CD4-positive, alpha-beta T cell treated with Interleukin-15 for 4 hours (primary cell): ENCODE measurements at places on chromosomes 4 and X.

DNA sequence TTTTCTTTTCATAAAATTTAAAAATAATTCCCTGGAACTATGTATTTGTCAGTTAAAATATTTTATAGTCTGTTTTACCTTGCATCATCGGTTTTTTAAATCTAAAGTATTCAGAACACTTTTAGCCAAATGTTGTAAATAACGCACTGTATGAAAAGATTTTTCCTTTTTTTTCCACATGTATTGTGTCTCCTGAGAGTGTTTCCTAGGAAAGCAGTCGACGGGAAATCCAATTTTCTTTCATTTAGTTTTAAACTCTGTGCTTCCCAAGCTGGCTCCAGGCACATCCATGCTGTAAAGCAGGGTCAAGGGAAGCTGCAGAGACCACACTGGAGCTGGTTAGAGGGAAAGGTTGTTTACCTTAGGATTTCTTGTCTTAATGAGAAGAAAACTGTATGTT lies 1724.3 kb upstream of the TENM3 start:
- DNase-seq = no peak

DNA sequence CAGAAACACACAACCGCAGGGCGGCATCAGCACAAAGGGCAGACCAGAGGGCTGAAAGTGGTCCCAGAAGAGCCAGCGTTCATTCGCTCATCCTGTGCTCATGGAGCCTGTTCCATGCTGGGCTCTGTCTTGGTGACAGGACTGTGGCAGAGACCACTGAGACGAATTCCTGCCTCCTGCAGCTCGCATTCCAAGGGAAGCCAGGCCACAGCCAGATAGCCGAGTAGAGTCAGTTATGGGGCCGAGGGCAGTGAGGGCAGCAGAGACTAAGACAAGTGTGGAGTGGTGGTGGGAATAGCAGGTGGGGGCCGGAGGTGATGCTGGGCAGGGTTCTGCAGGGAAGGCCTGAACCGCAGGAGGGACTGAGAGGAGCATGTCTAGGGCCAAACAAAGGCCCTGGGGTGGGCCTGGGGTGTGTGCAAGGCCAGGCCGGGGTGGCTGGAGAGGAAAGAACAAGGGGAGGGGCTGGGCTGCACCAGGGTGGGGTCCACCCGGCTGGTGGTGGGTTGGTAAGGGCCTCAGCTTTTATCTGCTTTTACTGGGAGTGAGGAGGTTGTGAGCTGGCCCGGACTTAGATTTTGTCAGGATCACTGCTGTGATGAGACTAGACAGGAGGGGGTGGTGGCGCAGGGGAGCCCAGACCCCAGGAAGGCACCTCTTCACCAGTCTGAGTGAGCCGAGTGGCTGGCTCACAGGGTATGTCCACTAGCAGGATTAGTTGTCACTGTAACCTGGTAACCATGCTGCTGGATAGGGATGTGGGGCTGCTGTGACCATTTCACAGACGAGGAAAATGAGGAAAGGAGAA lies 6.3 kb downstream of the PSAPL1 start:
- DNase-seq = no peak

- DNase-seq = no peak
Measured at GRCh38 chr4:106358899-106359298, 9.7 kb downstream of the GIMD1 start.

DNA sequence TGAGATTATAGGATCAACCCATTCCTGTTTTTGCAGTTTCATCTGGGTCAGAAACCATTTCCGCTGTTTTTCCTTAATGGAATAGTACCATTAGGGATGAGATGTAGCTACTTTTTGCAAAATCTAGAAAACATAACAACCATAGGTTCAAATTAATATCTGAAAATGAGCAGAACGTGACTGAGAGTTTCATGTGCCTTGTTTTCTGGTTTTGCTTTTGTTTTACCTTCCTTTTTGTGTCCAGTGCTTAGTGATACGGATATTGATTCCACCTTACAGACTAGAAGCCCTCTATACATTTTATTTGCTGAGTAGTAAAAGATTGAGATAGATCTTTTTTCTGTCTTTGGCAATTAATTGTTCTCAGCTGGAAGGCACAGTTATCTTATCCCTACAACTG lies 46.5 kb downstream of the SNX25 start:
- DNase-seq = no peak

DNA sequence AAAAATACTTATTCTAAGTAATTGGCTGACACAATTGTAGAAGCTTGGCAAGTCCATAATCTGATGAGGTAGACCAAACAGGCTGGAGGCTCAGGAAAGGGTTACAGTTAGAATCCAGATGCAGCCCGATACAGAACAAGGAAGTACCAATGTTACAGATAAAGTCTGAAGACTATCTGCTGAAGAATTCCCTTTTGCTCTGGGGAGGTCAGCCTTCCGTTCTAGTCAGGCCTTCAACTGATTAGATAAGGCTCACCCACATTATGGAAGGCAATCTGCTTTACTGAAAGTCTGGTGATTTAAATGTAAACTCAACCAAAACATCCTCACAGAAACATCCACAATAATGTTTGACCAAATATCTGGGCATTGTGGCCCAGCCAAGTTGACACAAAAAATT lies 7.4 kb upstream of the DYNLT3 start:
- no peak for DNase-seq
